ENCODE measurements at places on chromosomes 5 and 9. TPM values are rescaled to one million over a fixed set of nuclear protein-coding genes. Genes with fewer than 3 reads are reported as not detected.

The LPAR1 gene
- 21.7 TPM for total RNA-seq

The SAXO1 gene
- total RNA-seq: not detected

The OSMR gene
- 26.4 TPM for total RNA-seq

The PCSK5 gene
- total RNA-seq: 20.8 TPM

The NR4A3 gene
- total RNA-seq: not detected

The PCDHGA12 gene
- 0.34 TPM for total RNA-seq

The SHOC1 gene
- total RNA-seq: not detected

GRCh38 chr9:132175431-132175830 is 13.6 kb downstream of the NTNG2 start:
- no peak for DNase-seq

GRCh38 chr9:123387686-123388085 is 31.7 kb downstream of the CRB2 start:
- DNase-seq: no peak

- DNase-seq: no peak
These were observed 90.7 kb downstream of the CDKN2A start for GRCh38 chr9:21903380-21903965.

- no peak for DNase-seq
These were observed 35.4 kb upstream of the AKNA start for GRCh38 chr9:114423181-114423580.

GRCh38 chr5:107469485-107470294 is 201.0 kb downstream of the EFNA5 start:
- DNase-seq: peak; percentile 96

- no peak for DNase-seq
These were observed 82.7 kb downstream of the DOCK8 start for GRCh38 chr9:297104-297972.

- no peak for DNase-seq
These were observed 82.6 kb downstream of the PBX3 start for GRCh38 chr9:125829743-125830142.

GRCh38 chr5:136133222-136133921 is 727 bp downstream of the SMAD5 start:
- peak; percentile 62 for DNase-seq

- DNase-seq: no peak
These were observed 55.5 kb upstream of the ZNF354A start for GRCh38 chr5:178785999-178786398.

DNA sequence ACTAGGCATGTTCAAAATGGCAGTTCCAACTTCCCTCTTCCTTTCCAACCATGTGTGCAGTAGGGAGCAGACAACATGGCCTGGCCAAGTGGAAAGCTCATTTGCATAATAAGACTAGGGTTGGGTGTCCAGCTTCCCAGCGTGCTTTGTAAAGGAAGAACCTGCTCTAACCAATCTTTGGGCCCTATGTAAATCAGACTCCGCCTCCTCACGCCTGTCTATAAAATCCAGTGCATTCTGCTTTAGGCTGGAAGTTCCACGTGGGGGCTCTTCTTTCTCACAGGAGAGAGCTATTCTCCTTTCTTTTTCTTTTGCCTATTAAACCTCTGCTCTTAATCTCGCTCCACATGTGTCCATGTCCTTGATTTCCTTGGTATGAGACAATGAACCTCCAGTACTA is 83.4 kb downstream of the GCNT1 start:
- no peak for DNase-seq

- DNase-seq: no peak
These were observed 290.0 kb downstream of the CETN3 start for GRCh38 chr5:90119531-90119971.

- DNase-seq: no peak
These were observed 15.5 kb downstream of the TYRP1 start for GRCh38 chr9:12708562-12709298.

DNA sequence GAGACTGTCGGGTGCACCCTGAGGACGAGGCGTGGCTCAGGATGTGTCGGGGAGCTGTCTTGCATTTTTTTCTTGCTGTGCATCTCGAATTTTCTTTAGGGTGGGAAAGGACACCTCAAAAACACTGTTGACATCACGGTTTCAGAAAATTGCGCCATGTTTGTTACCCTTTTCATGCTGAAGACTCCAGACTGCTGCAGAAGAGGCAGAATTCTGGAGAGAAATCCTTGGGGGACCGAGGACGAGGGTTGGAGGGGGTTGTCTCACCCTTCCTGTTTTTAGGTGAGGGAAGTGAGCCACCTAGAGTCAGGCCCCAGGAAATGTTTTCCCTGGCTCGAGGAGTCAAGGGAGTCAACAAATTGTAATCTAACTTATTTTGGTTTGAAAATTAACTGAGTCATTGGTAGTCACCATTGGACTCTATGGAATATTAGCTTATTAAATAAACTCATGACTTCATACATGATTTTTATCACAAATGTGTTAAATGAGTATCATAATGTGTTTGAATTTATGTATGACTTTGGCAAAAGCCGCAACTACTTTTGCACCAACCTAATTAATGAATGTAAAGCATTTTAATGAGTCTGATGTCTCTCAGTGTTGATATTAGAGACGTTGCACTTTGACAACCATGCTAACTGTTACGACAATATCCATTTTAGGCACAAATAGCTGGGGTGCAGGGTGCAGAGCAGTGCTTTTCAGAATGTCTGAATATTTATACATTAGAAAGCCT is 724 bp upstream of the LYSMD3 start:
- peak; percentile 85 for DNase-seq

- DNase-seq: no peak
These were observed 107.1 kb downstream of the CACNA1B start for GRCh38 chr9:137984520-137985257.

GRCh38 chr5:38241655-38242054 is 16.7 kb upstream of the EGFLAM start:
- no peak for DNase-seq
